ENCODE measurements at places on chromosomes 2 and 18.

DNA sequence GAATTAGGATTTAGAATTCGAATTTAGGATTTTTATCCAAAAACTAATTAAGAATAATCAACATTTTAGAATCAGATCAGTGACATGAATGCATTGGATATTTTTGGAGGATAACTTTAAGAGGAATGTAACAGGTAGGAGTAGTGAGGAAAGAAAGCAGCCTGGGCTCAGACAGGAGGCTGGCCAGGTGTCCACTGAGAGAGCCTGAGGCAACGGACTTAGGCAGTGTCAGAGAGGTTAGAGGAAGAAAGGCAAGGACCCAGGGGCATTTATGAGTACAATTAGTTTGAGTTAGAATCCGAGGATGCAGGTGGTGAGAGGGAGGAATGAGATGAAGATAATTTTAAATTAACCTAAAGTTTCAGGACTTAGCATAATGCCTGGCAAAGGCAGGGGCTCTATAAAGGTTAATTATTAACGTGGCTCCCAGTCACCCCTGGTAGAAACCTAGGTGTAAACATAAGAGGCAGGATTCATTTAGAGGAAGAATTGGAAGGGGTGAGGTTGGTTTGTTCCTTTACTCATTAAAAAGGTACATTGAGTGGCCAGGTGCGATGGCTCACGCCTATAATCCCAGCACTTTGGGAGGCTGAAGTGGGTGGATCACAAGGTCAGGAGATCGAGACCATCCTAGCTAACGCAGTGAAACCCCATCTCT lies 507.1 kb downstream of the TMEM182 start:
- no peak for DNase-seq

- DNase-seq: no peak
These were observed 27.3 kb downstream of the DCDC2C start for GRCh38 chr2:3730646-3731045.

DNA sequence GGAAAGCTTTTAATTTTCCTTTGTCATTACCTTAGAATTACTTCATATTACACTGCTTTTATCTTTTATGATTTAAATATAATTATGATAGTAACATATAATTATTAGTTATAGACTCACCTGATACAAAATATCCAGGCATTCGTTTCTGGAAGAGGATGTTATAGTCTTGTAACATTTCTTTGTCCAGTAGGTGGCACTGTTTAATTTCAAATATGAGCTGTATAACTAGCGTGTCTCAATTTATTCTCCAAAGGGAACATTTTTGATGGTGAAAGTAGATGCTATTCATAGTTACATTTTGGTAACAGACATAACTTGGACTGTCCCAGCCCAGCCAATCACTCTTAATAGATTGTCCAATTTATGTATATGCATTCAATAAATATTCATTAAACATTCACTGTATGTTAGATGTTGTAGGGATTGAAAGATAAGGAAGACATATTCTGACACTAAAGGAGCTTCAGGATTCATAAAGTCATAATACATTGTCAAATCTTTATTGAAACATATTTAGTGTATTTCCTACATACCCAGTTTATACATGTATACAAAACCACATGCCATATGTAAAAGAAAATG lies 19.2 kb downstream of the DAW1 start:
- no peak for DNase-seq

GRCh38 chr2:113232740-113233139 lies 46.0 kb downstream of the PAX8 start:
- no peak for DNase-seq

GRCh38 chr2:178428396-178428806 lies 22.6 kb downstream of the PRKRA start:
- DNase-seq: no peak

- DNase-seq: no peak
These were observed 281.8 kb downstream of the NBAS start for GRCh38 chr2:15279201-15279876.

DNA sequence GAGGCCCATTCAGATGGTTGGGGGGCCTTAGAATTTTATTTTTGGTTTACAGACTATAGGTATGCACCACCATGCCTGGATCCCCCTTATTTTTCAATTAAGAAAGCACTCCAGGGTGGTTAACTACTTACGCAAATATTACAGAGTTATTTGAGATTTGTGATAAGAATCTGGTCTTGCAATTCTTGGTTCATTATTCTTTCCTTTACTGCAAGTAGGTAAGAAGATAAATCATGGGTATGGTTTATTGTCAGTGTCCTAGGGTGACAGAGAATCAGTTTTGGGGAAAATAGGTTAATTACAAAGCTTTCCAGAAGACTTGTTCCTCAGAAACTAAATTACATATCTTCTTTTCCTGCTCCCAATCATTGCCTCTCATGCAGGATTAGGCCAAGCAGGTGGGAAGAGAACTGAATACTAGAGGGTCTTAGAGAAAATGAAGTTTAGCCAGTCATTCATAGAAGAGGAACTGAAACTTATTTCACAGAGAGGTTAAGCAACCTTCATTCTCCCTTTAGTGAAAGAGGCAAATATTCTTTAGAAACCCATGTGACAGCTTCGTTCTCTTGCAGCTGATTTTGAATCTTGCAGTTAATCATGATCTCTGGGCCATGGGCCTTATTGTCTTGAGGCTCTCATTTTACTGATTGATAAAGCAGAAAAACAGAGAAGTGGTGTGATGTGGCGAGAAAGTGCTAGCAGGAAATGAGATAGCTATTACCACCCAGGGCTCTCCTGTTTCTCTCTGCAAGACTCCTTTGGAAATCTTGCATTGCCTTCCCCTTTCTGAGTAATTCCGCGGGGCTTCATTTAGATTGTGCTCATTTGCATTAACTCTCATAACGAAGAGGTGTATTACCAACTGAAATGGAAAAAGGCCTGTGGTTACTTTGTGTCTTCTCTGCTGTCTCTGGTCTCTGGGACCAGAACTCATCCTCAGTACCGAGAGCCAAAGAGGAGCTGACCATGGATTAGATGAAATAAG lies 44.8 kb upstream of the ARHGAP25 start:
- no peak for DNase-seq

DNA sequence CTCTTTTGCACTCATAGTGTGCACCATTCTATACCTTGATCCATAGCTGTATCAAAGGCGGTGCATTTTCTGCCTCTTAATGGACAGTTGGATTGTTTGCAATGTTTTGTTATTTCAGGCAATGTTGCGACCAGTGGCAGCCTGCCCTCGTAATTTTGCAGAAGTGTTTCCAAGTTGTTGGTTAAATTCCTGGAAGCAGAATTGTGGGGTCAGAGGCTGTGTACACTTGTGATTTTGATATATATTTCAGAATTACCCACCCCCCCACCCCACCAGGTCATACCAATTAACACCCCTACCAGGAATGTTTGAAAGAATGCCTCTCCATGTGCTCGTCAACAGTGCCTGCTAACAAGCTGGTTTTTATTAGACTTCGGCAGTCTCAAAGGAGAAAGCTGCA lies 32.4 kb upstream of the IL1R1 start:
- DNase-seq: no peak
